ENCODE measurements at places on chromosomes 4 and X. TPM values are rescaled to one million over a fixed set of nuclear protein-coding genes. Genes with fewer than 3 reads are reported as not detected.

DNA sequence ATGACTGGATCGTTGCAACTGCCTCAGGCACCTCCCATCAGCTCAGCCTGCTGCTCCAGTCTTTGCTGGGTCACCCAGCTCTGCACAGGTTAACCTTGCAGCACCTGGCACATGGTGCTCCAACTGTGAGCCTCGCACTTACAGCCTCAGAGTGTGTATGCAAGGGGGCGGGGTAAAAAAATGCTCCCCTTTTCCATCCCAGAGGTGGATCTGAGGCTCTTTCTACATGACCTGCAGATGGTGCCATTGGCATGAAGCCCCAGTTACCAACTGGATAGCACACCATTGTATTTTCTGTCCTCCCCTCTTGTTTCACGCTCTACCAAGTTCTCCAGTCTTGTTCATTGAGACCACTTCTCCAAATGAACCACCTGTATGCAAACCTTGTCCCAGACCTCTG is 46.2 kb upstream of the TRPC3 start:
- H3K4me3 ChIP-seq, result no peak overlapping the region
- no peaks in the 10 kb centered on the region for H3K4me1 ChIP-seq
- H3K36me3 ChIP-seq, result no peaks in the 10 kb centered on the region
- DNase-seq, result no peak
- no peak overlapping the region for H3K27ac ChIP-seq

DNA sequence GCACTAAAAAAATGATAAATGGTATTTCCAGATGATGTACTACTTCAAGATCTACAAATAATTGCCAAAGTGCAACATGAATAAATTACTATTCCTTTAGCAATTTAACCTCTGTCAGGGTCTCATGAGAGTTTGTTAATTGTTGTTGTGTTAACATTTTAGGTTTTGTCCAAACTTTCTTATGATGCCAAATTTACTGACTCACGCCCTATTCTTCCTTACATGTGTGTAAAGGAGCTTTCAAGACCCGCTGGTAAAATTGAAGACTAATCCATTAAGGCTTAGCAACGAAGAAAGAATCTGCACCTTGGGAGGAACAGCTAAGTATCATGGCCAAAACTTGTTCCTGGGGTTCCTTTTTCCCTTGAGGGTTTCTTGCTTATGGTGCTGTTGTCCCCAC is 252.7 kb upstream of the JADE1 start:
- H3K27ac ChIP-seq, result no peak overlapping the region
- H3K36me3 ChIP-seq, result no peaks in the 10 kb centered on the region
- peaks cover 6% of the 10 kb centered on the region for H3K4me1 ChIP-seq
- no peaks in the 10 kb centered on the region for H3K27me3 ChIP-seq

USP26 gene
- total RNA-seq, result 0.20 TPM

BEND4 gene
- total RNA-seq, result not detected

GRCh38 chr4:182478475-182478874 is 235.3 kb downstream of the TENM3 start:
- no peaks in the 10 kb centered on the region for H3K27me3 ChIP-seq
- peak; percentile 22 for DNase-seq
- no peak overlapping the region for H3K27ac ChIP-seq

GRCh38 chrX:119625843-119626242 is 19.6 kb upstream of the NKRF start:
- DNase-seq, result no peak
- H3K4me3 ChIP-seq, result no peak overlapping the region
- peaks cover 12% of the 10 kb centered on the region for H3K36me3 ChIP-seq
- no peaks in the 10 kb centered on the region for H3K27me3 ChIP-seq
- H3K4me1 ChIP-seq, result no peaks in the 10 kb centered on the region

AVPR2 gene
- total RNA-seq, result not detected

DNA sequence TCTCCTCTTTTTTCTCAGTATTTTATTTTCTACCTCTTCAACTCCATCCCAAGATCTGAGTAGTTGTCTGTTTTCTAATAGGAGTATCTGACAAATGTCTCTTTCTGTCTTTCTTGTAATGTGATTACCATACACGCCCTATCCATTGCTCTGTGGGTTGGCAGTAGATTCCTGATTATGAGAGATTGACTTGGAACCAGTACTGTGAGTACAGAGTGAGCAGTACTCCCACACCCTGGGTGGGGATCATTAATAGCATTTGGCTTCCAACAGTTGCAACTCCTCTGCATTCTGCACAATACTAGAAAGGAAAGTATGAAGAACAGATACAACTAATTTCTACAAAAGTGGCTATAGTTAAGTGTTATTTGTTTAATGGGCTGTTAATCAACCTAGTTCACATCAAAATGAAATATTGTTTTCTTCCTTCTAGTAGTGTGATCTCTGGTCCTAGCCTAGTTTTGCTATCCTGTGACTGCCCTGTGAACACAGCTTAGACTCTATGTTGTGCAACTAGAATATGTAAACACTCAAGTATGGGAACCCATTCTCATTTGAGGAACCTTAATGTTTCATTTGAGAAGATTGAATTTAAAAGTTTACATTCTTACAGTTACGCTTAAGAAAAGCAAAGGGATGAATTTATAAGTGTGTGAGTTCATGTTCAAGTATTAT is 112.9 kb downstream of the PTPN13 start:
- no peaks in the 10 kb centered on the region for H3K4me1 ChIP-seq
- no peaks in the 10 kb centered on the region for H3K36me3 ChIP-seq
- H3K27ac ChIP-seq, result no peak overlapping the region
- no peaks in the 10 kb centered on the region for H3K27me3 ChIP-seq

DNA sequence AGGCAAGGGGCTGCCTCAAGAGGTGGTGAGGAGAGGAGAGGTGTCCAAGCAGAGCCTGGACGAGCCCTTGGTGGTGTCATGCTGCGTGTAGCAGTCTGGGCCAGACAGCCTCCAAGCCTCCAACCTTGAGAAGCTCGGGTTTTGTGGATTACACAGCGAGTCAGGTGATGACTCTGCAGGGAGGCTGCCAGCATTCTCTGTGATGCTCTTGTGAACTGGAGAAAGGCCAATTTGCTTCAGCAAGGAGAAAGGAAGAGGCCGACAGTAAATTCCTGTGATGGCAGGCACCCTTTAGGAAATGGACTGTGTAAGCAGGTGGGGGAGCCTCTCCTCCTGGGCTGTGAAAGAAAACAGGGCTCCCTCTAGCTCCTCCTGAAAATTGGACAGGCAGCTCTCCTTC is 36.0 kb upstream of the CD99L2 start:
- no peaks in the 10 kb centered on the region for H3K4me1 ChIP-seq
- no peaks in the 10 kb centered on the region for H3K36me3 ChIP-seq
- DNase-seq, result no peak

CLDN2 gene
- not detected for total RNA-seq

- no peak overlapping the region for H3K27ac ChIP-seq
- no peaks in the 10 kb centered on the region for H3K36me3 ChIP-seq
- no peaks in the 10 kb centered on the region for H3K27me3 ChIP-seq
- no peaks in the 10 kb centered on the region for H3K4me1 ChIP-seq
- H3K4me3 ChIP-seq, result no peak overlapping the region
These were observed 181.8 kb upstream of the MAOA start for GRCh38 chrX:43474321-43474720.

DNA sequence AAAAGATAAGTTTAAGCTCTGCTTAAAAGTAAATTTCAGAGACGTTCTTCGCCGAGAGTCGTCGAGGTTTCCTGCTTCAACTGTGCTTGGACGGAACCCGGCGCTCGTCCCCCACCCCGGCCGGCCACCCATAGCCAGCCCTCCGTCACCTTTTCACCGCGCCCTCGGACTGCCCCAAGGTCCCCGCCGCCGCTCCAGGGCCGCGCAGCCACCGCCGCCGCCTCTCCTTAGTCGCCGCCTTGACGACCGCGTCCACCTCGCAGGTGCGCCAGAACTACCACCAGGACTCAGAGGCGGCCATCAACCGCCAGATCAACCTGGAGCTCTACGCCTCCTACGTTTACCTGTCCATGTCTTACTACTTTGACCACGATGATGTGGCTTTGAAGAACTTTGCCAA is 70.8 kb downstream of the FMR1NB start:
- no peak overlapping the region for H3K27ac ChIP-seq
- DNase-seq, result no peak
- H3K27me3 ChIP-seq, result no peaks in the 10 kb centered on the region
- H3K36me3 ChIP-seq, result no peaks in the 10 kb centered on the region

ZNF732 gene
- 0.16 TPM for total RNA-seq
